ENCODE measurements at places on chromosomes 2 and 18. TPM values are rescaled to one million over a fixed set of nuclear protein-coding genes. Genes with fewer than 3 reads are reported as not detected.

Gene INPP5D
- polyA plus RNA-seq, result 7.2 TPM

Gene TRAK2
- polyA plus RNA-seq, result 36.6 TPM

Gene GPR45
- polyA plus RNA-seq, result 0.09 TPM

GRCh38 chr2:117888897-117889296 lies 74.4 kb downstream of the DDX18 start:
- DNase-seq, result no peak

DNA sequence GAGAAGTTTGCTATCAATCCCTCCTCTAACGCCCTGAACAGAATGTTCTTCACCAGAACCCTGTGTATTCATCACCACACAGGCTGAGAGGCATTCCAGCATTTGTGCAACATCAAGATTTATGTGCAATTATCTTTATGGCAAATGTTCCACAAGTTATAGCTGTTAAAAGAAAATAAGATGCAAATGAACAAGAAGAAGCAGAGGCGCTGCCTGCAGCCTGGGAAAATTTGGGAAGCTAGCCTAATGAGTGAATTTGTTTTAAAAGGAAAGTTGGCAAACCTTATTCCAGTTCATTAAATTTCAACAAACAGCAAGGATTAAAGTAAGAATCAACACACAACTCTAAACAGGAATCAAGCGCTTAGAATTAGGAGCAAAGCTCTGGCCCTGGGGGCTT lies 5.3 kb downstream of the TPO start:
- DNase-seq, result no peak

- DNase-seq, result no peak
These were observed 191.4 kb downstream of the NRXN1 start for GRCh38 chr2:50840341-50841124.

DNA sequence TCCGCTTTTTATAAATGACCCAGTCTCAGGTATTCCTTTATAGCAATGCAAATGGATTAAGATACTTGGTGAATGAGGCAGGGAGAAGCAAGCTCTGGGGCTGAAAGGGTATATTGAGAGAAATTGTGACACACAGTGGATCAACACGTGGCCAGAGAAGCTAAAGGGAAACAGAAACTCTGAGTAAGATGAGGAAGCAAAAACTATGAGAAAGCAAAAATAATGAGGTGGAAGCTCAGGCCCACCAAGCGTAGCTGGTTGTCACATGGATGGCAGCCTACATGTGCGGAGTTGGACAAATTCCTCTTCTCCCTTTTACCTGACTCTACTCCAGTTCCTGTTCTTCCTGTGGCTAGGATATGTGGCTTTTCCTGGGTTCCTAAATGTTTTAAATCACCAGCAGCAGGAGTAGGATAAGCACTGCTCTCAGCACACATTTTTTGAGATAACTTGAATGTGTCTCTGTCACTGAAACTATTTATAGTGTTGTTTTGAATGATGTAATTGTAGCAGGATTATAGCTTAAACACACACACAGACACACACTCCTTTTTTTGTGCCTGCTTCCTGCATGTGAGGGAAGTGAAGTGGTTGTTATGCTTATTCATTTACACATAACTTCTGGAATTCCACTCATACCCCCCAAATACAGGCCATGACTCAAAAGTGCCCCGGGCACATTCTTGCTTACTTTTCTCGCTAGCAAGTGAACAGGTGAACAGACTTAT lies 30.1 kb upstream of the EPC2 start:
- peak; percentile 58 for DNase-seq

DNA sequence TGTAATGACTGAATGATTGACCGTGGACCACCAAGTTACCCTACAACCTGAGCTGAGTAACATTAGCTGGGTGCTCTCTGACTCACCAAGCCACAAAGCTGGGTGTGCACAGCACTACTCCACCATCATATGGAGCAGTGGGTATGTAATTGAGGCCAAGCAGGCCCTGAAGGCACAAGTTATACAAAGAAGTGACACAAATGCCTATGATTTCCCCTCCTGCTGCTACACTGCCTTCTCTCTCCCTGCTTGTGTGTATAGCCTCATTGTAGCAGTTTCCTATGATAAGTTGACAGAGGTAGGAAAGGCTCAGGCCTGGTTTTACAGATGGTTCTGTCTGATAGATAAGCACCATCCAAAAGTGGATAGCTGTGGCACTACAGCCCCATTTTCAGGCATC lies 1327.2 kb upstream of the DDX18 start:
- no peak for DNase-seq

- DNase-seq, result no peak
These were observed 90.0 kb upstream of the CTDP1 start for GRCh38 chr18:79589601-79590091.

DNA sequence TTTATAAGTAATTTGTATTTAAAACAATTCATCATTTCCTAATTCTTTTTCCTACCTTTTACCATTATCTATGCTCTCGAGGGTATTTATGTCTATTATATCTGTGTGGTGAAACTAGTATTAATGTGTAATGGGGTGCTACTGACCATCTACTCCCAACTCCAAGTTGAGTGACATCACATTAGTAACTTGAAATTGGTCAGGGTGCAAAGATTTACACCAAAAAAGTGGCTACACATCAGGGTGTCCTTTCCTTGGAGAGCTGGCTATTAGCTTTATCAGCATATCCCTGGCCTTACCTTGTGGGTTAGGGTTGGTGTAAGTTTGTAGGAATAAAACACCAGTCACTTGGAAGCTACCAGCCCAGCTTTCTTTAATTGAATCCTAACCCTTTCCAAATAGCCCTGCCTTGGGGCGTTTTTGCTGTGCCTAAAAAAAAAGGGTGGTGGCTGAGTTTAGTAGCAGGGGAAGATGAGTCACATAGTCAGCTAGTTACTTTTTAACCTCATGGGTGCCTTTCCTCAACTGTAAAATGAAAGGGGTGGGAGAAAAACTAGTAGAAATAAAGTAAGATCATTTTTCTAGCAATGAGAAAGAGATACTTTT lies 14.0 kb downstream of the ANXA4 start:
- DNase-seq, result no peak

GRCh38 chr18:79801641-79802040 lies 3.9 kb downstream of the KCNG2 start:
- DNase-seq, result no peak

GRCh38 chr2:198316852-198317396 lies 512.5 kb downstream of the PLCL1 start:
- no peak for DNase-seq

- DNase-seq, result peak; percentile 64
These were observed 105.0 kb upstream of the ALK start for GRCh38 chr2:30026091-30027055.

DNA sequence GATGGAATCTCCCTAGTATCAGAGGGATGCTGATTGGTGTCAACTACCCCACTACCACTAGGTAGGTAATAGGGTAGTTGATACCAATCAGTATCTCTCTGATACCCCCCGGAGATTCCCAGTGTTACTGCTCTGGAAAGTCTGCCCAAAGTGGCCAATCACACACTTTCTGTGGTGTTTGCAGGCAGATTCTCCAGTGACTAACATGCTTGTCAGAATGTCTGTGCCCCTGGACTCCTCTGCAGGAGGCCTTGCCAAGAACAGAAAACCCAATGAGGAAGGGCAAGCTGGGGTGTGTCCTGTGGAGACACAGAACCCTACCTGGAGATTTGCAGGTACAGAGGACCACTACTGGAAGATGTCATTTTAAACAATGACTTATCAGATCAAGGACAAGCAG lies 135.1 kb downstream of the RIT2 start:
- no peak for DNase-seq

- no peak for DNase-seq
These were observed 406.6 kb downstream of the NYAP2 start for GRCh38 chr2:225806105-225806504.

- DNase-seq, result no peak
These were observed 18.2 kb upstream of the PCBP1 start for GRCh38 chr2:70069049-70069448.

- no peak for DNase-seq
These were observed 848 bp downstream of the FAM124B start for GRCh38 chr2:224400886-224401632.
